ENCODE measurements at places on chromosomes 3 and 15.

- peak; percentile 3 for DNase-seq
Measured at GRCh38 chr15:67701669-67702068, 123.6 kb upstream of the SKOR1 start.

GRCh38 chr15:61364871-61365270 is 135.8 kb upstream of the RORA start:
- DNase-seq = no peak

DNA sequence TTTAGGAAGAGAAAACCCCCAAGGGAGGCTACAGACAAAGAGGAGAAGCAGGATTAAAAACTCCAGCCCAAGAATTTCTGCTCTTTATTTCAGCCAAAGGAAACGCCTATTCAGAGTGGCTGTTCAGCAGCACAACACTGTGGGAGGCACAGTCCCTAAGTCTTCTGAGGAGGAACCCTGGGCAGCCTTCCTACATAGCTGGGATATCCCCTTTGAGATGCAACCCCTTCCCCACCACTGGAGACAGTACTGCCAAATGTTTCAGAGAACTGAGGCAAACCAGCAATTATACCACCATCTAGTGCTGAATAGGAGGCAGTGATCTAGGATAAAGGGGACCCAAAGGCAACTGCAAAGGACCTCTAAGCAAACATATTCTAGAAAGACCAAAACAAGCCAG is 168.1 kb downstream of the VPS13C start:
- DNase-seq = no peak

- DNase-seq = no peak
Measured at GRCh38 chr3:16207031-16207430, 32.6 kb downstream of the GALNT15 start.

DNA sequence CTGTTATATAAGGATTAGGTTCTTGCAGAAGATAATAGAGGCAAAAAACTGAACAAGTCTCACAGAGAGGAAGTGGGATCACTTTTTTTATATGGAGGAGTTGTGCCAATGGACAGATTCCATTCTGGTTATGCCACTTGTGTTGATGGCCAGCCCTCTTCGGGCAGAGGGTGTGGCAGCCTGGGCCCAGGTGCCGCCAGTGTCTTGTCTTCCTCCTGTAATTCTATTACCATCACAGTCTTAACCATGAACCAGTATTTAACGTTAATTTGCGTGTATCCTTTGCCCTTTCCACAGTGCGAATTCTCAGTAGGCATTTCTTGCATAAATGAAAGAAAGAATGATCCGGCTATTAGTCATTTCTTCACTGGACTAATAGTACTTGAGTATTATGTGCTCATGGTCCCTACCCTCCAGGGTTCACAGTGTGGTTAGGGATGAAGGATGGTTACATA is 7.0 kb upstream of the USP4 start:
- no peak for DNase-seq

DNA sequence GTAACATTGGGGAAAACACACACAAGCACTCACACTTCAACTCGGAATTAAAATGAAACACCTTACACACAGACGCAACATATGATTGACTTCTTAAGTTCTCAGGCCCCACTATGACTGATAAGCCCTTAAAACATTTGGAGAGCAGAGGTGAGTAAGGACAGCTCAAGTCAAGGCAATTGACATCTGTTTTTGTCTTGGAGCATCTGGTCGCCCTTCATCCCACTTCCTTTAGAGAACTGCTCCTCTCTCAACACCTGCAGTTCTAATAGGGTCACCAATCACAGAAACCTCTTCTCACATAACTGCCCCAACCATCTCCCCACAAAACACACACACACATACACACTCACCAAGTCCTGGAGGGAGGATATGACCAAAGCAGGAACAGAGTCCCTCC is 43.4 kb downstream of the ERC2 start:
- no peak for DNase-seq
